ENCODE measurements at places on chromosomes 2 and 18.

DNA sequence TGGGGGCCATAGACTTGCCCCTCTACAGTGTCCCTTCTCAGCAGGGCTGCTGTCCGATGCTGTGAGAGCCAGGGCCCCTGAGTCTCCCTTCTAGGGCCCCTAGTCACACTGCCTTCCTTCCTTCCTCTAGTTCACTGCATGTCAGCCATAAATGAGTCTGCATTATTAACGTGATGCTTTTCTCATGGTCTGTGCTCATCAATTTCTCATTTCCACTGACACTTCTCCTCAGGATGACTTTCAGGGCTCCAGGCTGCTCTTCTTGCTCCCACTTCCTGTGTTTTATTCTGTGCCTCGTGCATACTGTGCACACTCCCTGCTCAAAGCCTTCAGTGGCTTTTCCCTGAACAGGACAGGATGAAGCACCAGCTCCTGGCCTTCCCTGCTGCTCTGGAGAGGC, 146.5 kb downstream of the FAM210A start:
- DNase-seq: peak; percentile 30

DNA sequence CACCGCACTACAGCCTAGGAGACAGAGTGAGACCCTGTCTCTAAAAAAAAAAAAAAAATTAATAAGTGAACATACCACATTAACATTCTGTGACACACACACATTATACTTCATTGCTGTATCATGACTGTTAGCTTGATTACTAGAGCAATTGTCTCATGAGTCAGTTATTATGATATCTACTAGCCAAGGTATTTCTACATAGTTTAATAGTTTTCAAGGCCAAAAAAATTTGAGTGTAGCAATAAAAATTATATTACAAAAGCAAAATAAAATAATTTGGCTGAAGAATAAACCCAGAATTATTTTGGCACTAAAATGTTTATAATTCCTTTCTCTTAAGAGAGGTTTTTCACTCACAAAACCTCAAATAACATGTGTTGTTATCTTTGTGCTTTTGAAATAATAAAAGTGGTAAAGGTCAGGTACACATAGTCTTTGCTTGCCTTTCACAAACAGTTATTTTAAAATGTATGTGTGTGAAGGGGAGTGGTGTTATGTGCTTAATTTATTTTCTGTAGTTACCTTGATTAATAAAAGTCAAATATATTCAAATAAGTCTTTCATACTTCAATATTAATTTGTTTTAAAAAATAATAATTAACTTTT, 136.9 kb upstream of the SPOPL start:
- no peak for DNase-seq

- DNase-seq: peak; percentile 49
These were observed 267.2 kb downstream of the SH3BP4 start for GRCh38 chr2:235219048-235219447.

- DNase-seq: peak; percentile 80
These were observed at the start of gene ALK for GRCh38 chr2:29921560-29921915. TSS of gene ALK (minus strand) at chr2:29921586. CDS start at chr2:29920659, 927 bp downstream.

- DNase-seq: peak; percentile 69
These were observed 156.1 kb upstream of the ID2 start for GRCh38 chr2:8525582-8526402.

GRCh38 chr2:77813599-77813998, 291.4 kb upstream of the LRRTM4 start:
- DNase-seq: no peak

DNA sequence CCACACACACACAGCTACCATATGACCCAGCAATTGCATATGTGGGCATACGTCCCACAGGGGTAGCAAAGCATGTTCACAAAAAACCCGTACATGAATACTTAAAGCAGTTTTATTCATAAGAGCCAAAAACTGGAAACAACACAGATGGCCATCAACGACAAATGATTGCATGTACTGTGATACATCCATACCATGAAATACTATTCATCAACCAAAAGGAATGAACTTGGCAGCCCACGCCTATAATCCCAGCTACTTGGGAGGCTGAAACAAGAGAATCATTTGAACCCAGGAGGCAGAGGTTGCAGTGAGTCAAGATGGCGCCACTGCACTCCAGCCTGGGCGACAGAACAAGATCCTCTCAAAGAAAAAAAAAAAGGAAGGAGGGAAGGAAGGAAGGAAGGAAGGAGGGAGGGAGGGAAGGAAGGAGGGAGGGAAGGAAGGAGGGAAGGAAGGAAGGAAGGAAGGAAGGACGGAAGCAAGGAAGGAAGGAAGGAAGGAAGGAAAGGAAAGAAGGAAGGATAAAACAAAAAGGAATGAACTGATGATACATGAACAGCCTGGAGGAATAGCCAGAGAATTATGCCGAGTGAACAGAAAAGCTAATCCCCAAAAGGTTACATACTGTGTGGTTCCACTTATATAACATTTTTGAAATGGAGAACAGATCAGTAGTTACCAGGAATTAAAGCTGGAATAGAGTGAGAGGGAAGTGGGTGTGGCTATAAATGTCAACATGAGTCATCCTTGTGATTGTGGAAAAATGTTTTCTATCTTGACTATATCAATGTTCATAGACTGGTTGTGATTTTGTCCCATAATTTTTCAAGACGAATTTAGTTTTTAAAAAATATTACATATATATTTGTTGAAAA, 19.6 kb upstream of the YPEL5 start:
- no peak for DNase-seq

- no peak for DNase-seq
These were observed 65.4 kb downstream of the POLE4 start for GRCh38 chr2:75023666-75024455.

DNA sequence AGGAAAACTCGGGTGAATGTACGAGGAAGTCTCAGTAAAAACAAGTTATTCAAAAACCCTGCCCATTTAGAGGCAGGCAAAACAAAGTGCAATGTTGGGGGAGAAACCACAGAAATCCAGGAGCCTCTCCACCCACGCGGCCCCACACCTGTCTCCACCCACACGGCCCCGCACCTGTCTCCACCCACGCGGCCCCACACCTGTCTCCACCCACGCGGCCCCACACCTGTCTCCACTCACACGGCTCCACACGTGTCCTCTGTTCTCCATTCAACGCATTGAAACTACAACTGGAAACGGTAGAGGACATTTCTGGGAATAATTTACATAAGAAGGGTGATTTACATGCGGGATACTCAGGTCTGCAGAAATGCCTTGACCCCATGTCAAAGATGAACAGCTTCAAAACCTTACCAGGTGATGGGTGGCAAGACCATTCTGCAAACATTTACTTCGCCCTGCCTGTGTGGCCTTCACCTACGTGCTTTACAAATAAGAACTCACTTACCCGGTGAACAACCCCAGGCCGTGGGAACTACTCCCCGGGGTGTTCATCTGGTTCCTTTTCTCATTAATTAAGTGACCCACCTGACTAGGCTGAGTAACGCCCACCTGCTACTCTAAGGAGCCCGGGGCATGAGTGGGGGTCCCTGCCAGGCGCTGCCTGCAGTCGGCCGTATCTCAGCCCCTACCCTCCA, 100.4 kb downstream of the EIPR1 start:
- no peak for DNase-seq

DNA sequence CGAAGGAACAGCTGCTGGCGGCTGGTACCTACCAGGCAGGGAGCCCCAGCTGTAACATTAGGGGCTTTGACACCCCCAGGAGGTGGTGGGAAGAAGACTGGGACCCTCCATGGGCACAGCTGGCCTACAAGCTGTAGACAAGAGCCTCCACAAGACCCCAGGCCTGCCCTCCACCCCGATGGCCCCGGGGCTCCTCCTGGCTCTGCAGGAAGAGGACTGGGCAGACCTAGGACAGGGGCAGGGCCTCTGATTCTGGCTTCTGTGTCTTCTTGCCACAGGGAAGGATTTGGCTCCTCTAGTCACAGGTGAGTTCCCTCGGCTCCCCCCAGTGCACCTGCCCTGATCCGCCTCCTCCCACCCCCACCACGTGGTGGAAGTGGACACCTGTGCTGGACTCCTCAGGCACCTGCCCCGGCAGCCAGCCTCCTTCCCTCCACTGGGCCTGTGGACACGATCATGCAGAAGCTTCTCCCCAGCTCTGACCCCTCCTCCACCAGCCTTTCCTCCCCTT, 53.4 kb upstream of the ODC1 start:
- DNase-seq: peak; percentile 43

DNA sequence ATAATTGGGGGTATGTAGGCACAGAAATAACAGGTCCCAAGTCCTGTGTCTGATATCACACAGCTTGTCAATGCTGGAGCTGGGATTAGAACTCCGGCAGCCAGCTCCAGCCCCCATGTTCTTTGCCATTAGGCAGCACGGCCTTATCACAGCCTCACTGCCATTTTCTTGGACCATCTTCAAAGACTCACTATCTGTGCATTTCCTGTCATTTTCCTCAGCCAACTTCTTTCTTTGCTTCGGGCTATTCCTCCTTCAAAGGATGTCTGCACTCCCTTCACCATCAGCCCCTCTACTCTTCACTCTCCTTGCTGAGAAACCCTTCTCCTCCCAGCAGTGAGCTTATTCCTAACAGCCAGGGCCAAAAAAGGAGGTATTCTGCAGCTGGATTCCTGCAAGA, 139.6 kb downstream of the GALNT14 start:
- DNase-seq: no peak

GRCh38 chr2:136291871-136292270, 173.9 kb upstream of the CXCR4 start:
- no peak for DNase-seq

- no peak for DNase-seq
These were observed 106.4 kb upstream of the HNRNPA3 start for GRCh38 chr2:177106212-177106611.

DNA sequence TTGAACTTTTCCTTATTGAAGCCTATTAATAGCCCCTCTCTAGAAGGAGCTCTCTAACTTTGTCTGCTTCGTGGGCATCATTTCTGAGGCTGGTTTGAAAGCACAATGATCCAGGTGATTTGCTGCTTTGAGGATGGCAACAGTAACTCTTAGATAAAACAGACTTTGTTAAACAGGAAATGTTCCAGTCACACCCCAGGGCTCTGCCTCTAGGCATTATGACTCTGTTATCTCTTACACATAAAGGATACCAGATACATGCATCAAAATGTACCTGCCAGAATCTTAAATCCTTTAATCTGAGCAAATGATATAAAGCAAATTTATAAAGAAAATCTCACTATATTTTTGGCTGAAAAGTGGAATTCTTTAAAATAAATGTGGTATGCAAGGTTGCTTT, 52.3 kb downstream of the GAD1 start:
- no peak for DNase-seq

DNA sequence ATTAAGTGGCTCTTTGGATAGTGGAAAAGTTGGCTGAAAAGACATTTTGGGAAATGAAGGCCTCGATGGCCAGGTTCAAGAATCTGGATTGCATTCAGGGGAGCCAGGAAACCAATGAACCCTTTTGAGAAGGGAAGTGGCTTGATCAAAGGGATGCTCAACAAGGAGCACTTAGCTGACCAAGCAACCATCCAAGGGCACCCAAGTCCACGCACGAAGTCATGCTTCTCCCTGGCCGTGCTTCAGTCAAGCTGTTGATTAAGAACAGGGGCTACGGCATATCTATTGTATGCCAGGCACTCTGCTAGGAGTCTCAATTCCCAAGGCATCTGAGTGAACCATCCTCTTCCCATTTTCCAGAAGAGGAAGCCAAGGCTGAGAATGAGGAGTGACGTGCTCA, 185.8 kb upstream of the GLI2 start:
- DNase-seq: no peak

- DNase-seq: no peak
These were observed 17.7 kb downstream of the MPP4 start for GRCh38 chr2:201680743-201681142.

DNA sequence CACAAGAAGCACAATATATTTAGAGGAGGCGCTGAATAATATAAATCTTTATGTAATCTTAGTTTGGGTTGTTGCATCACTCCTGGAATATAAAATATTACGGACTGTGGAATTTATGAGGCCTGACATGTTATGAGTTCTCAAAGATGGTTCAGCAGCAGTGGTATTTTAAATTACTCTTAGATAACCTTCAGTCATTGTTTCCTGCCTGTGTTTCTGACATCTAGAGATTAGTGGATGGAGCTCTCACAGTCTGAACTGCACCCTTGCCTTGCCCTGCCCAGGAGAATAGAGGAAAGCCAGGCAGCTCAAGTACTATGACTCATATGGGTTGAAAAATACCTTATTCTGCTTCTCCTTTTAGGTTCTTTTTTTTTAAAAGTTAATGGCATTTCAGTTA, 70.0 kb downstream of the ACSL3 start:
- no peak for DNase-seq

DNA sequence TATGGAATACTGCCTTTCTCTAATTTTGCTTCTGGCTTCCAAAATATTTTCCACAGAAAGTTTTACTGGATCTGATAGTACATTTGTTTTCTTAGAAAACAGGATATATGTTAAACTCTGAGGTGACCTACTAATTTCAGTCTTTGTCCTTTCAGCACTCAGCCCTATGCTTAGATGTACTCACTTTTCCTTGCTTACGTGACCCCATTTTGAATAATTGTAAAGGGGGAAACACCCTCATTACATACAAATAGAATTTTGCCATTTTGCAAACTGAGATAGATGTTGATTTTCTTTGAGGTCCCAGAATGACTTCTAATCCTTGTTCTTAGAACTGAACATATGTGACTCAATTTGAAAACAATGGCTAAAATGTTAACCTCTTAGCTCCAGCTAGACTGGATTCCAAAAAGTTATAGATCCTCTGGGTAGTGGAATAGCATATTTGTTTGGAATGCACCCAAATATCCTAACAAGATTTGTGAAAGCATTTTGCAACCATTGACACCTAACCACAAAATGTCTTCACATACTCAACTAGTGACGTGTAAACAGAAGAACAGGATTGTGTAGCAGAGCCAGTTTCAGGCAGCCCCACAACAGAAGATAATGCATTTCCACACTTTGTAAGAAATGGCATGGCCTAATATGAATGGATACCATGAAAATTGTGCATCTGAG, 44.8 kb upstream of the EHBP1 start:
- DNase-seq: no peak

DNA sequence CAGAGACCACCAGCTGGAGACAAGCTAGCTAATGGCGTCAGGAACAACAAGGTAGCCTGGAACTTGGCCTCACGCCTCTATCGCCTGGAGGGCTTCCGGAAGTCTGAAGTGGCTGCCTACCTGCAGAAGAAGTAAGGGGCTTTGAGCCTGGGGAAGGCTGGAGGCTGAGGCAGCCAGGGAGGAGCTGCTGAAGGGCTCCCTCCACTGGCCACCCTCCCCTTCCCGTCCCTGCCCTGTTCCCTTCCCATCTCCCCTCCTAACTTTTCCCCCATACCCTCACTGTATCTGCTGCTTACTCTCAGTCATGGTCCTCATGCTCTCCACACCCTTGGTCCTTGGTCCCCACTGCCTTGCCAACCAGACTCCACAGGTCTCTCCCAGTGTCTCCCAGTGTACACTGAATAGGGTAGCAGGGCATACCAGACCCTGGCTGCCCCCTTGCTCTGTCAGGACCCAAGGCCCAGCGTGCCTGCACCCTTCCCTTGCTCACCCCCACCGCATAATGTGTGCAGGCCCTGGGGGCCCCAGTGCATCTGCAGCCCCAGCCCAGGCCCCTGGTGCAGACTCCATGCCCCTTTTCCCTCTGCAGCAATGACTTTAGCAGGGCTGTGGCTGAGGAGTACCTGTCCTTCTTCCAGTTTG, 18.8 kb downstream of the PSD4 start:
- no peak for DNase-seq

GRCh38 chr2:112175333-112175732, 37.1 kb downstream of the FBLN7 start:
- no peak for DNase-seq
